Activated CD8-positive, alpha-beta memory T cell treated with anti-CD3 and anti-CD28 coated beads, Interleukin-2, amount 10 ng/mL, durations not matched to agents 7 days and 5 days (primary cell): ENCODE measurements at places on chromosomes 7 and 10.

- peak; percentile 88 for DNase-seq
These were observed 9.2 kb downstream of the ITPRIP start for GRCh38 chr10:104328896-104329710.

DNA sequence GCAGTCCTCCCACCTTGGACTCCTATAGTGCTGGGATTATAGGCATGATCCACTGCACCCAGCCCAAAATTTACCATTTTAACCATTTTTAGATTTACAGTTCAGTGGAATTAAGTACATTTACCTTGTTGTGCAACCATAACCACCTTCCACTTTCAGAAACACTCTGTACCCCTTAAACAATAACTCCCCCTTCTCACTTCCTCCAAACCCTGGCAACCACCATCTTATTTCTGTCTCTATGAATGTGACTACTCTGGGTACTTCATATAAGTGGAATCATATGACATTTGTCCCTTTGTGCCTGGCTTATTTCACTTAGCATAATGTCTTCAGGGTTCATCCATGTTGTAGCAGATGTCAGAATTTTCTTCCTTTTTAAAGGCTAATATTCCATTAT is 33.6 kb downstream of the SUFU start:
- no peak for DNase-seq

GRCh38 chr10:90968328-90969081 is 47.6 kb upstream of the ANKRD1 start:
- DNase-seq = no peak

- DNase-seq = peak; percentile 57
These were observed 4.3 kb upstream of the MARVELD1 start for GRCh38 chr10:97708976-97709946.

- peak; percentile 60 for DNase-seq
These were observed 90.1 kb upstream of the DNAAF5 start for GRCh38 chr7:636396-636795.

GRCh38 chr10:75418293-75418692 is 13.1 kb upstream of the LRMDA start:
- no peak for DNase-seq

GRCh38 chr10:103793429-103793828 is 61.9 kb downstream of the SH3PXD2A start:
- DNase-seq = no peak

- no peak for DNase-seq
These were observed 226.2 kb upstream of the DGKB start for GRCh38 chr7:15128716-15129115.

- no peak for DNase-seq
These were observed 192.9 kb upstream of the SH2B2 start for GRCh38 chr7:102093599-102094315.

GRCh38 chr10:121332829-121333765 is 265.1 kb downstream of the FGFR2 start:
- no peak for DNase-seq

DNA sequence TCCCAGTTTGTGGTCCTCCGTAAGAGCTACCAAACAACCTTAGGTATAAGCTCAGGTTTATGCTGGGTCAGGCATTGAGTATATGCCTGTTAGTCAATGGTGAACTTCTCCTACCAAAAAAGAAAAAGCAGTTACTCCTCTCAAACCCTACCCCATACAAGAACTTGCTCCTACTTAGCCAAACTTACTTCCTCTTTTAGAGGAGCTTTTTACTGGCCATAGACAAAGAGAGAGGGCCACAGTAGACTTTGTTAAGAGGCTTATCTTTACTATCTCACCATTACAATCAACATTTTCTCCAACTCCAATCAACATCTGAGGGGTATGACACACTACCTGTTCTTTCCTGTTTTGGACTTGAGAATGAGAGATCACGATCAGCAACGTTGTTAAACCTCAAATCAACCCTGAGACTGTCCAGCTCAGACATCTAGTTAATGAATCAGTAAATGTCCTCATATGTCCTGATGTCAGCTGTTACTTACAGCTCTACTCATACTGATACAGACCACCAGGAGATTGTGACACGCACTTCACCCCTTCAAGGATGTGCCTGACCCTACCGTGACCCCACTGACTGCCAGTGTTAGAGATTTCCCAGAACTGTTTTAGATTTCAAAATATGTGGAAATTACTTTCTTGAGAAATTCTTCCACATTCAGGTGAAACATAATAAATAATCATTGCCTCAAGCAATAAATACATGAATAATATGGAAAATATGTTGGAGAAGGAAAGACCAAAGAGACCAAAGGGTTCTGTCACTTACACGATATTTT is 18.4 kb upstream of the CCDC71L start:
- DNase-seq = peak; percentile 63

DNA sequence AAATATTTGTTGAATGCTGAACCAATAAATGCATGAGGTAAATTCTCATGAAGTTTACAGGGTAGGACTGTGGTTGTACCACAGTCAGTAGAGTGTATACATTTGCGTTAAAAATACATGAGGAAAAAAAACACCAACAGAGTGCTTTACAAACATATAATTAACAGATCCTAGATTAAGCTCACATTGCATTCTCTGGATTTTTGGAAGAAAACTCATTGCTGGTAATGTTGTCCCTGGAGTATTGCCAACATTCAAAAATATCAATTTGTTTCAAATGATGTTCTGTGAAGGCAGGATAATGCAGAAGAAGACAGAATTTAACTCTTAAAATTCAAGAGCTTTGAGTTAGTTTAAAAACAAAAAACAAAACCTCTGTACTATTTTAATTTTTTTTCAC is 95.5 kb downstream of the MBL2 start:
- no peak for DNase-seq

DNA sequence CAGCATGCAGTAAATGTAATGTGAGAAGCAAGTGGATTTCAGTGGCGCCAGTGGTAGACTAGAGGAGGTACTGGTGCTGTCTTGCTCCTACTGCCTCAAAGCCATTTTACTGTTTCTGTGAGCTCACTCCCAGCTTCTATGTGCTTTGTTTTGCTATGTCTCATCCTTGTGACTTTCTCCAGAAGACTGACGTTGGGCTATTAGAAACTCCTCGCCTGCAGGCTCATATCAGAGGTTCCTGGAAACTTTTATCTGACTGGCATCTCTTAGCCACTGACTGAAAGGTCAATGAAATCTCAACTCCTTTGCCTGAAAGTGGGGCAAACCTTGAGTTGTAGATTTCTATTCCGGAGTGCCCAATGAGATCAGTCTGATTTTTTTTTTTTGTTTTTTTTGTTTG is 66.4 kb upstream of the SORCS1 start:
- DNase-seq = no peak

- DNase-seq = no peak
These were observed 91.8 kb downstream of the ACTR3B start for GRCh38 chr7:152851326-152851725.

GRCh38 chr10:112298581-112298980 is 15.4 kb downstream of the TECTB start:
- no peak for DNase-seq

GRCh38 chr7:130475776-130476175 is 16.1 kb upstream of the MEST start:
- DNase-seq = no peak

DNA sequence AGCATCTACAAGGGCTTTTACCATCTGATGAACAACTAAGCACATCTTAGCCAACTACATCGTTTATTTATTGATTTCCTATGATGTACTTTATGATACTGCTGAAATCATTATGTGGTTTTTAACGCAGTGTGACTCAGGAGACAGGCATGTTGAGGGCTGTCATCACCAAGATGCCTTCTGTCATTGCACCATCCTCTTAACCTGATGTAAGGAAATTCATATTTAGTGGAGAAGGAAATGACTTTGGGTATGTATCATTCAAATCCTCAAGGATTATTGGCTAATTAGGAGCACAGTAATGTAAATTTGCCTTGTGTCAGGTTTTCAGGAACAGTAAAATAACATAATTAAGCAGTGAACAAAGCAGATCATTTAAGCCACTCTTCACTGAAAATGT is 138.5 kb upstream of the MGMT start:
- DNase-seq = no peak

DNA sequence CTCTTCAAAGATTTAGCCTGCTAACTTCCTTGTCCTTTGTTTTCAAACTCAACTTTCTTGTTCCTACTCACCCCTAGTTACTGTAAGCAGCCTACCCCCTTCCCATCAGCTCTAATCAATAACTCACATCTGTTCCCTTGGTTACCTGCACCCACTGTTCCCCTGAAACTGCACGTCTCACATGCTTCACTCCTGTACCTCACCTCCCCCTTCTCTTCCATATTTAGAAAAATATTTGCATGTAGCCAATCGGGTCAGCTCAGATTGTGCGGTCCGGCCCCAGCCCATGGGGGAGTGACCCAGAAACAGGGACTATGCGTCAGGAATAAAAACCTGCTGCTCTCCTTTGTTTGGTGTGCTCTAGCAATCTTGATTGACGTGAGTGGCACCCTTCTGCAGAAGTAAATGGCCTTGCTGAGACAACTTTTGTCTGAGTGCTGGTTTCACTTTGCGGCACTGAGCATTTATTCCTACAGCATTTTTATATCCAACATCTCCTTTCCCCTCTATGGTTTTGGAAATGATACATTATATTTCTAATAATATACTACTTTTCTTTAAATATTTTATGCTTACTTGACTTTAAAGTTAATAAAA is 21.1 kb upstream of the FAM221A start:
- DNase-seq = no peak

DNA sequence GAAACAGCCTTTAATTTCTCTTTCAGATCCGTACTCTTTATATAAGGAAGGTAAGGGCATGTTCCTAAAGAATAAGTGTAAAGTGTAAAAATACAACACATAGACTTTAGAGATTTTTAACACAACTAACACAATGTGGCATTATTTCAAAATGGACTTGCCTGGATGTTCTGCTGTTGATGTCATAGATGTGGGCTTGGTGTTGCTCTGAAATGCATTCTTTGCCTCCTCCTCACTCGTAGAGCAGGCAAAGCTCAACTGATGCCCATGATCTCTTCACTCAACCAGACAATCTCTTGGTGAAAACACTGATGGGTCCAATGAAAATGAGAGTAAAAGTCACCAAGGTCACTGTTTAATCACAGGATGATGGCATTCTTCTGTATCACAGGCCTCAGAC is 174.2 kb upstream of the TCERG1L start:
- no peak for DNase-seq

GRCh38 chr10:79937701-79938151 is 11.2 kb downstream of the SFTPD start:
- DNase-seq = no peak

DNA sequence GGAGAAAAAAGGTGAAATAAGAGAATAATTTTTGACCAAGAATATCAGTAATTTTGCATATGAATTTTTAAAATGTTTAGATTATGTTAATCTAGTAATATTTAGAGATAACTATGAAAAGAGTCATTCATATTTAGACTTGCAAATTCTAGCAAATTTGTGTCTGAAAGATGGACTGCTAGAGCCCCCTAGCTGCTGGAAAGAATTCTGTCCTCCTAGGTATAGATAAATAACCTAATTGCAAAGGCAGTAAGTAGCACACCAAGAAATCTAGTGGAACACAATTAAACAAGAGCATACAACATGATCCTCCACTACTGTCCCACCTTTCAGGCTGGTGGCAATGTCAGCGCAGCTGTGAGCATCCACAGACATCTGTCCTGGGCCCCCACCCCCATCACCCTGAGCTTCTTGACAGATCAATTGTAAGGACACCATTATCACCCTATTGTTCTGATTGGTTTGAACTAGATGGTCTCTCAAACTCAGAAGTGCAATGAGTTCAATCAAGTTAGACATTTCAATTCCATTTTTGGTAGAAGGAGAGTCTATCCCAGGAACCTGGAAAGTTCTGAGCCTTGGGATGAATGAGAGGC is 15.0 kb upstream of the GFRA1 start:
- DNase-seq = no peak

GRCh38 chr7:137328373-137329120 is 15.0 kb downstream of the PTN start:
- no peak for DNase-seq

DNA sequence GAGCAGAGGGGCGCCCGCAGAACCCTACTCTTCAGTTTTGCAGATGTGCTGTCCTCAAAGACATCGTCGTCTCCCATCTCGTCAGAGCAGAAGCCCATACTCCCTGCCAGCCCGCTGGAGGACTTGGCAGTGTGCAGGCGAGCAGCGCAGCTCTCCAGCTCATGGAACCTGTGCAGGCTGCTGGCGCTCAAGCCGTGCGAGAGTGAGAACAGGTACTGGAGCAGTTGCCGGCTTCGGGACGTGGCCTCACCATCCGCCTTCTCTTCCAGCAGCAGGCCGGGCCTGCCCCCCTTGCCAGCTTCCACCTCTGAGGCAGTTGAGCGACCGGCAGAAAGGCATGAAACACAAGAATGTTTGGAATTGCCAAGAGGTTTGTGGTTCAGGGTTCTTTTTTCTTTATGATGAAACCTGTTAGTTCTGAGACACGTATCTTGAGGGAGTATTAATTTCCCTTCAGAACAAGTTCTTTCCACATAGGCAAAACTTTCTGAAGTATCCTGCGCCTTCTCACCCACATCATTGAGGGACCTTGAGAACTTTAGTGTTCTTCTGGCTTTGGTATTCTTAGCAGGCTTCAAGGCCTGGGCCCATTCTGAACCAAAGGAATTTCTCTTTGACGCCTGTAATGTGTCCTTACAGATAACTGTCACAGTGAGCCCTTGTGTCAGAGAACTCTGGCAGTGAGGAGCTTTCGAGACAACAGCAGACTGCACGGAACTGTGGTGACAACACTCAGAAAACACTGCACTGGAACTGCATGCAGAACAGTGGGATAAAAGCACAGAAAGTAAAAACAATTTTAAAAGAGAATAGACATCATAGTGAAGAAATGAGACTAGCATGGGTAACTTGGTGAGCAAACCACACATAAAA is 89.5 kb downstream of the ALOX5 start:
- DNase-seq = no peak

- peak; percentile 84 for DNase-seq
These were observed 43.9 kb upstream of the GRB10 start for GRCh38 chr7:50826371-50827172.

DNA sequence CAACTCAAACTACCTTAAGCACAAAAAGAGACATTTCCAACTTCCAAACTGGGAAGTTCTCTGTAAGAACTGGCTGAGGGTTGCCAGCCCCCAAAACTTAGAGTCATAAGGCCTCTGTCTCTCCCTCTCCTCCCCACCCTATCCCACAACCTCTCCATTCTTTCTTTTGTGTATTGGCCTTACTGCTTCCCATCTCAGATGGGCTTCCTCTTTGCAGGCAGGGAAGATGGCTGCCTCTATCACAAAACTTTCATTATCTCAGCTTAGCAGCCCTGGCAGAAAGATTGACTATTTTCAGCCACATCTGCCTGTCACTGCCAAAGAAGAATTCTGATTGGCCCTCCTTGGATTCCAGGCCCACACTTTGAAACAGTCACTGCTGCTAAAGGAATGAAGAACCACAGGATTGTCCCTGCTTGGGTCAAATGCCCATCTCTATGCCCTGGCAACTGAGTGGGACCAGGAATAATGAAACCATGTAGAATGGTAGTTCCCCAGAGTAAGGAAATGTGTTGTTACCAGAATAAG is 58.0 kb upstream of the PRKAR2B start:
- DNase-seq = no peak

DNA sequence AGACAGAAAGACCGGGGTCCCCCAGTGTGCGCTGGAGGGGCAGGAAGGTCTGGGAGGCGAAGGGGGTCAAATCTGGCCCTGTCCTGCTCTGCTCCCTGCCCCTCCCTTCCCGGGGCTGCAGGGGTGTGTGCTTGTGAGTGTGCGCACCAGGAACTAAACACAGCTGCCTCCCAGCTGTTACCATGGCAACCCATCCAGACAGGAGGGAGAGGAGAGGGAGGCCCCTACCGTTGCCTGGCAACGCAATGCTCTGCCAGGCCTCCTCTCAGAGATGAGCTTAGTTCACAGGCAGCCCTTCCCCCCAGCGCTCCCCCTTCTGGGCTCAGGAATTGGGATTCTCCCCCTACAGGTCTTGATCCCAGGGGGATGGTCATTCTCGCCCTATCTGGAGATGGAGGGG is 6.1 kb downstream of the NYAP1 start:
- peak; percentile 65 for DNase-seq
